A549 (cell line): ENCODE measurements at places on chromosomes 16 and 17. TPM values are rescaled to one million over a fixed set of nuclear protein-coding genes. Genes with fewer than 3 reads are reported as not detected.

MYH8 gene
- not detected in 3 replicates for polyA plus RNA-seq

OTOP2 gene
- polyA plus RNA-seq = 0.08 TPM in 1 of 3 replicates, not detected in the others

GLIS2 gene
- polyA plus RNA-seq = 15.8 to 19.5 TPM (median 16.3 TPM) in 3 replicates

TMEM170A gene
- 13.9 to 14.4 TPM (median 14.2 TPM) in 3 replicates for polyA plus RNA-seq

CRYBA1 gene
- polyA plus RNA-seq = 0.12 TPM in 1 of 3 replicates, not detected in the others

HASPIN gene
- polyA plus RNA-seq = 10.9 to 12.0 TPM (median 11.5 TPM) in 3 replicates

ACSM2A gene
- polyA plus RNA-seq = not detected in 3 replicates

DLX4 gene
- 2.8 to 4.1 TPM (median 3.8 TPM) in 3 replicates for polyA plus RNA-seq

CD300LG gene
- not detected in 3 replicates for polyA plus RNA-seq

DGKE gene
- polyA plus RNA-seq = 3.4 to 4.0 TPM (median 3.7 TPM) in 3 replicates

C17orf100 gene
- 2.4 to 3.1 TPM (median 2.6 TPM) in 3 replicates for polyA plus RNA-seq

SPATA32 gene
- 0.09 to 0.25 TPM (median 0.21 TPM) in 3 replicates for polyA plus RNA-seq

TBC1D3K gene
- polyA plus RNA-seq = not detected in 3 replicates

ITGB4 gene
- 30.1 to 37.4 TPM (median 36.0 TPM) in 3 replicates for polyA plus RNA-seq

PLD6 gene
- 5.6 to 6.6 TPM (median 5.6 TPM) in 3 replicates for polyA plus RNA-seq

MYL11 gene
- 0.46 to 0.70 TPM (median 0.55 TPM) in 3 replicates for polyA plus RNA-seq

CRHR1 gene
- polyA plus RNA-seq = 0.12 TPM in 1 of 3 replicates, not detected in the others

SMYD4 gene
- polyA plus RNA-seq = 9.8 to 11.1 TPM (median 10.4 TPM) in 3 replicates

NR1D1 gene
- polyA plus RNA-seq = 3.0 to 4.6 TPM (median 4.4 TPM) in 3 replicates

WNK4 gene
- 1.3 to 1.5 TPM (median 1.5 TPM) in 3 replicates for polyA plus RNA-seq

FADS6 gene
- 0.04 TPM in 1 of 3 replicates, not detected in the others for polyA plus RNA-seq

GH2 gene
- polyA plus RNA-seq = not detected in 3 replicates

RNF112 gene
- polyA plus RNA-seq = 0.66 to 2.7 TPM (median 1.4 TPM) in 3 replicates

RPRML gene
- polyA plus RNA-seq = 0.10 to 0.22 TPM (median 0.20 TPM) in 3 replicates

NPIPA7 gene
- polyA plus RNA-seq = 5.7 to 11.7 TPM (median 7.1 TPM) in 3 replicates

SLC35G6 gene
- not detected in 3 replicates for polyA plus RNA-seq

UBALD1 gene
- 33.2 to 36.6 TPM (median 34.1 TPM) in 3 replicates for polyA plus RNA-seq

APOH gene
- polyA plus RNA-seq = 5.7 to 6.9 TPM (median 6.9 TPM) in 3 replicates

RIPOR1 gene
- polyA plus RNA-seq = 22.5 to 24.7 TPM (median 23.0 TPM) in 3 replicates

CLEC19A gene
- 0.49 to 0.58 TPM (median 0.50 TPM) in 3 replicates for polyA plus RNA-seq

BORCS6 gene
- polyA plus RNA-seq = 4.1 to 6.6 TPM (median 6.1 TPM) in 3 replicates

GFAP gene
- 1.2 to 1.5 TPM (median 1.4 TPM) in 3 replicates for polyA plus RNA-seq

CDR2L gene
- polyA plus RNA-seq = 26.9 to 34.0 TPM (median 30.0 TPM) in 3 replicates

AXIN2 gene
- polyA plus RNA-seq = 3.3 to 4.9 TPM (median 4.8 TPM) in 3 replicates

MPO gene
- polyA plus RNA-seq = not detected in 3 replicates

HOXB5 gene
- 2.1 to 3.0 TPM (median 2.4 TPM) in 3 replicates for polyA plus RNA-seq

DNAH2 gene
- polyA plus RNA-seq = 0.01 to 0.05 TPM (median 0.03 TPM) in 3 replicates

IL34 gene
- polyA plus RNA-seq = 0.29 to 0.89 TPM (median 0.40 TPM) in 3 replicates

HID1 gene
- 3.7 to 6.2 TPM (median 5.2 TPM) in 3 replicates for polyA plus RNA-seq

HAS3 gene
- 12.4 to 18.6 TPM (median 14.1 TPM) in 3 replicates for polyA plus RNA-seq

CTF1 gene
- polyA plus RNA-seq = 0.16 to 0.30 TPM (median 0.23 TPM) in 3 replicates
